Liver (tissue), 10 donors: ENCODE measurements at places on chromosomes 7 and 10. TPM values are rescaled to one million over a fixed set of nuclear protein-coding genes. Genes with fewer than 3 reads are reported as not detected.

- no peaks in the 10 kb centered on the region for H3K36me3 ChIP-seq
- no peak for DNase-seq
- H3K27ac ChIP-seq = no peak overlapping the region
- H3K4me1 ChIP-seq = no peaks in the 10 kb centered on the region
- no peak overlapping the region for H3K4me3 ChIP-seq
- no peaks in the 10 kb centered on the region for H3K27me3 ChIP-seq
Observed at GRCh38 chr10:109474261-109474660, 449.1 kb downstream of the XPNPEP1 start.

DNA sequence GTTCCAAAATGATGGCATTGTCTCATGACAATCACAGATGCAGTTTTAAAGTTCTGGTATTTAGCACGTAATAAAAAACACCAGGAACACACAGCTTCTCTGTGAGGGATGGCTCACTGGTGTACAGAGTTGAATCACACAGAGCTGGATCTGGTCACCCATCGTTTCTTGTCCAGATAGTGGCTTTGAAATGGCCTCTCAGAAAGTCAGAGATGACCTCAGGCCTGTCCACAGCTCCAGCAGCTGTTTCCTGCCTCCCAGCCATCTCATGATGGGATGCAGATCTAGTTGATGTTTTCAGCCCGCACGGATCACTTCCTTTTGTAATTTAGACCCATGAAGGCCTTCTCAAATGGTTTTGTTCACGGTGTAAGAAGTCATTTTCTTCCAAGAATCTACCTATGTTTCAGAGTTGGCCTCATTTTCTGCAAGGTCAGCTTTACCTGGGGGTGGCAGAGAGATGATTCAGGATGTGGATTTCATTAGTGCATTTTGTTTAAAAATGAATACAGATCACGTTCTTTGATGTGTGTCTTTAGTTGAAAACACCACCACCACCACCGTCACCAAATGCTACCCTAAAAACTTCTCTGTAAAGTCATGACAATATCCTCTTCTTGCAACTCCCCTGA is 166.2 kb downstream of the SNX10 start:
- H3K4me1 ChIP-seq = no peaks in the 10 kb centered on the region
- DNase-seq = no peak
- no peaks in the 10 kb centered on the region for H3K36me3 ChIP-seq
- H3K4me3 ChIP-seq = no peak overlapping the region

DNA sequence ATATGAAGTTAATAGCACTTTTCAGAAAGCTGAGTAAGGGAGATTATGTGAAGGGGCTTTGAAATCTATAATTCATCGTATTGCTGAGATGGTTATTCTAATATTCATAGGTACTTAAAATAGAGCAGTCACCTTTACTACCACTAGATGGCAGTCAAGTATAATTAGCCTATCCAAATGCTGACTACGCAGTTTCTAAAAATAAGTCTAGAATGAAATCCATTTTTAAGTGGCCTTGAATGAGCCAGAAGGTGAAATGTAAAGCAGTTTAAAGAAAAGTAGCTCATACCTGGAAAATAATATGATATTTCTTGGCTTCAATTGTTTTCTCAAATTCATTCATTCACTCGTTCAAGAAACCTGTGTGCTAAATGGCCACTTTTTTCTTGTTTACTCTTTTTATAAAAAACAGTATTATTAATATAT is 1277.1 kb downstream of the GATA3 start:
- no peak overlapping the region for H3K27ac ChIP-seq
- H3K36me3 ChIP-seq = no peaks in the 10 kb centered on the region
- no peak for DNase-seq

GRCh38 chr10:130973127-130973839 is 338.2 kb downstream of the TCERG1L start:
- H3K27me3 ChIP-seq = no peaks in the 10 kb centered on the region
- H3K4me3 ChIP-seq = no peak overlapping the region
- no peak overlapping the region for H3K27ac ChIP-seq
- DNase-seq = no peak
- no peaks in the 10 kb centered on the region for H3K36me3 ChIP-seq

DNA sequence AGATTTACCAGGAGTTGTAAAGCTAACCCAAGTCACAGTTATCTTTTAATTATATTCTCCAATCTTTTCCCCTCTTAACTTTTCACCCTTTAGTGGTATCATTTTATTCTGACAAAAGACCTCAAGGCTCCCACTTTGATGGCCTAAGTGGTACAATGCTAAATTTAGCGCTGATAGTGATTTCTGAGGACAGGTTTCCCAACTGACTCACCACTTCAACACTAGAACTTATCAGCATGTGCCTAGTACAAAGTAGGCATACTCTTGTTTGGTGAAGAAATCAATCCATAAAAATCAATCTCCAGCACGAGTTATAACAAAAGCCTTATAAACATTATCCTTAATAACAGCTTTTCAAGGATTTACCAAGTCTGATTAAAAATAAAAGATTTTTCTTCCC is 7.5 kb downstream of the SNX13 start:
- H3K27me3 ChIP-seq = no peaks in the 10 kb centered on the region
- no peaks in the 10 kb centered on the region for H3K36me3 ChIP-seq
- H3K27ac ChIP-seq = no peak overlapping the region
- peaks cover 3% of the 10 kb centered on the region for H3K4me1 ChIP-seq

CLRN3 gene
- 0.33 TPM for total RNA-seq

GRCh38 chr7:15751191-15751701 is 64.8 kb upstream of the MEOX2 start:
- H3K27me3 ChIP-seq = no peaks in the 10 kb centered on the region
- no peak overlapping the region for H3K27ac ChIP-seq
- H3K4me3 ChIP-seq = no peak overlapping the region
- no peaks in the 10 kb centered on the region for H3K36me3 ChIP-seq
- H3K4me1 ChIP-seq = no peaks in the 10 kb centered on the region

GRCh38 chr10:44972874-44973306 is 5.7 kb downstream of the DEPP1 start:
- H3K4me3 ChIP-seq = no peak overlapping the region
- H3K4me1 ChIP-seq = peaks cover 12% of the 10 kb centered on the region
- H3K27ac ChIP-seq = no peak overlapping the region
- DNase-seq = no peak

DNA sequence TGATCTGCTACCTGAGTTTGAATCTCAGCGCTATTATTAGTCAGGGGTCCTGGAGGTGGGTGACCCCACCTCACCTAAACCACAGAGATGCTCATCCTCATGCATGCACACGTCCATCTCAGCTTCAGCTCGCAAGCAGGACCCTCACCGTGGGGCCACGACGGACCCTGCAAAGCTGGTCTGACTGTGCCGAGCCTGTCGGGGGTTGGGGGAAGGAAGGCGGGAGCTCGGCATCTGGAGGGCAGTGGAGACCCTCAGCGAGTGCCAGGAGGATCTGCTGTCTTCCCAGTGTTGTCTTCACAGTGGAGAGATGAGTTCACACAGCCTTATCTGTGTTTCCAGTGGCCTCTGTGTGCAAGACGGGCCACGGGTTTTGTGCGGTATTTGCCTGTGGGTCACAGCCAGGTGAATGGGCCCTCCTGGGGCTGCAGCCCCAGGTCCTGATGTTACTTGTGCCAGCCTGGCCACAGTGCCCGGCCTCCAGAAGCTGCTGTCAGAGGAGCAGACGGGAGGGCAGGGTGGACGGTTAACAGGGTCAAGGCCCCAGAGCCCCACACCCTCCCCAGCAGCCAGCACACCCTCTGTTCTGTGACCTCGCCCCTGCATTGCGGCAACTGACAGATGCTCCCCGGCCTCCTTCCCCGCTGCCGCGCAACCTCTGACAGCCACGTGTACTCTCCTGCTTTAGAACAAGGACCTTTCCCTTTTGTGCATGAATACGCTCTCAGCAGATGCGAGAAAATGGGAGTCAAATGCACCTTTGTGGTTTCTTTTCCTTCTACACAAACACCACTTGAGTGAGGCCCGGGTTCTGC is 528.8 kb downstream of the DNAJB6 start:
- no peaks in the 10 kb centered on the region for H3K36me3 ChIP-seq
- no peak overlapping the region for H3K27ac ChIP-seq
- no peak for DNase-seq
- H3K4me3 ChIP-seq = no peak overlapping the region
- no peaks in the 10 kb centered on the region for H3K27me3 ChIP-seq

GRCh38 chr7:17371671-17372524 is 73.4 kb downstream of the AHR start:
- no peak overlapping the region for H3K27ac ChIP-seq
- DNase-seq = no peak
- no peaks in the 10 kb centered on the region for H3K36me3 ChIP-seq
- no peak overlapping the region for H3K4me3 ChIP-seq

GRCh38 chr7:6614953-6615722 is at the start of gene ZNF853:
Gene ZNF853, plus strand, starts transcription at chr7:6615610. Its CDS starts 565 bp downstream, at chr7:6616175.
- H3K27ac ChIP-seq = no peak within 1 kb of the TSS
- no peak within 1 kb of the TSS for H3K4me3 ChIP-seq
- no peak for DNase-seq
- H3K27me3 ChIP-seq = no peaks in the 10 kb centered on the region
- no peaks in the 10 kb centered on the region for H3K36me3 ChIP-seq

DNA sequence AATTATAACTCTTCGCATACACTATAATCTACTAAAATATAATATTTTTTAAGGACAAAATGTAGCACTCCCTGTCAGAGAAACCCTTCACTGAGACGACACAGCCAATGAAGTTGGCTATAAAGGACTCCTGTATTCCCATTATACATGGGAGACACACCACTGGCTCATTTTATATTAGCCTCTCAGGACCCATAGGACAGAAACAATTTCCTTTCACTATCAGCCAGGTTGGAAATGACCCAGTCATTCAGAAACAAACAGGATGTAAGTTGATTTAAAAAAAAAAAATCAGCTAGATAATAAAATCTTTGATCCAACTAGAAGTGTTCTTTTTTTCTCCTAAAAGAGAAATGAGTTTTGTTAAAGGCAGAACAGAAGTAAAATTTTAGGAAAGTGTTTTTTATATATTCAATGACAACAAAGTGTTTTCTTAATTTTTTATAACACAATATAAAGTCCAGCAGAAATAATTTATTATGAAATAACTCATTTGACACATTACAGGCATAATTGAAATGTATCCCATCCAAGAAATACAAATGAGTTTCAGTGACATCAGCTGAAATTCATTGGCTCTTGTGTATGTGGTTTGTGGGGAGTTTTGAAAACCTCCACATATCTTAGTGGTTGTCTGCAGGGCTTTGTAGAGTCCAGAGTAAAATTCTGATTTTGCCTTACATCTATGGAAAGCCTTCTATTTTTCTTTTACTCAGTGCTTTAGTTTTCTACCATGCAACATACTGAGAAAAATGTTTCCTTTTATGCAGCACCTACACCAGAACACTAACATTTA is 64.1 kb downstream of the CTTNBP2 start:
- no peaks in the 10 kb centered on the region for H3K27me3 ChIP-seq
- no peak overlapping the region for H3K4me3 ChIP-seq
- H3K27ac ChIP-seq = no peak overlapping the region
- peaks cover 13% of the 10 kb centered on the region for H3K4me1 ChIP-seq

DNA sequence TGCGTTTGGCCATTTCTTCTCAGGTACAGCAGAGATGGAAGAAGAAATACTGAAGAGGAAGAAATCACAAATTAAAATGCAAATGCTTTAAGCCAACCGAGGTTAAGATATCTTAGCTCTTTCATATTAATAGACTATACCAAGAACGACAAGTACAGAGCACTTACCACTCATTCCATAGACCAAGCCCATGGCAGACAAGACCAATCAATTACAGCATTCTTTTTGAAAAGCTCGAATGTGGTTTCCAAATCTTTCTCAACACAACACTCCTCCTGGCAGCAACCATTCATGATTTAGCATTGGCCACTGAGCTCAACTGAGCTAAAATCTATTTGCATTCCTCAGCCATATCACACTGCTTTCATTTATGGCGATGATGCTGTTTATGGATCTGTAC is 2.7 kb downstream of the ASAH2 start:
- H3K36me3 ChIP-seq = no peaks in the 10 kb centered on the region
- no peaks in the 10 kb centered on the region for H3K27me3 ChIP-seq
- DNase-seq = no peak
- no peak overlapping the region for H3K27ac ChIP-seq
- no peak overlapping the region for H3K4me3 ChIP-seq
- H3K4me1 ChIP-seq = peaks cover 32% of the 10 kb centered on the region

GRCh38 chr10:23171232-23171876 is 20.8 kb upstream of the PTF1A start:
- H3K27ac ChIP-seq = no peak overlapping the region
- H3K4me1 ChIP-seq = peaks cover 13% of the 10 kb centered on the region
- no peaks in the 10 kb centered on the region for H3K36me3 ChIP-seq
- peaks cover 12% of the 10 kb centered on the region for H3K27me3 ChIP-seq
- no peak for DNase-seq
